ENCODE measurements at places on chromosomes 12 and 14.

DNA sequence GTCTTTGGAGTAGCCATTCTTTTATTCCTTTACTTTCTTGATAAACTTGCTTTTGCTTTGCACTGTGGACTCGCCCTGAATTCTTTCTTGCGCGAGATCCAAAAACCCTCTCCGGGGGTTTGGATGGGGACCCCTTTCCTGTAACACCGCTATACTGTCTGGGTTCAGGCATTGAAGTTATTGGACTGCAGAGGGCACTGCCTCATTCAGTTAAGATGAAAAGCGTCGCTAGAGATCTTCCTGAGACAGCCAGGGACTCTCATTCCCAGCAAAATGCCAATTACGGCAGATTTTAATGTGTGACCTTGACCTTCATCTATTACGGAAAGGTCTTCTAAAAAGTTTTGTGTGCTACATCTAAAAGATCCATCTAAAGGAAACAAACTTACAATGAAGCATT, 17.3 kb upstream of the RIMKLB start:
- DNase-seq, result no peak

DNA sequence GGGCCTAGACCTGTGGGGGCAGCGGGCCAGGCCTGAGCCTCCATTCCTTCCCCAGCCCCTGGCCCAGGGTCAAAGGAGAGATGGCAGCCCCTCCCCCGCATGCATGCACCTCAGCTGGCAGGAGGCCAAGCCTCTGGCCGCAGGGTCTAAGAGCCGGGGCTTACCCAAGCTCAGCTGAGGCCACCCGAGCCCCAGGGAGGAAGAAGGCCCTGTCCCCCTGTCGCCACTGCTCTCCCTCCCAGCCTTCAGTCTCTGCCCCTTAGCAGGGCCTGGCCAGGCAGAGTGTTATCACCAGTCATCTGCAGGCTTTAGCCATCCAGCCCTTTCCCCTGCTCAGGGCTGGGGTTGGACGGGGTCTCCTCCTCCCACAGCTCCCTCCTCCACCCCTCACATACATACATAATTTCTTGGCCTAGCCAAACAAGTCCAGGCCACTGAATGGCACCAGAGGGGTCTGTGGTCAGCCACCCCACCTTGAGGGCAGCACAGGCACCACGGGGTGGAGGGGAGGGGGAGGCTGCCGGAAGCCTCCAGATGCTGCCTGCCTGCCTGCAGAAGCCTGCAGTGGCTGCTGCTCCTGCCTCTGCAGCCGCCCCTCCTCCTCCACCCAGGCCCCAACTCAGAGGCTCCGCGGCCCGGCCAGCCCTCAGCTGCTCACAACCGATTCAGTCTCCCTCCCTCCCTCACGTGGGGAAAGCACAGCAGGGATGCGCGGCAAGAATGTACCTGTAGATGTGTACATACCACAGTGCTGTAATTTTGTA, 22.8 kb downstream of the RAB35 start:
- no peak for DNase-seq

GRCh38 chr12:98328467-98328866, 186.9 kb upstream of the TMPO start:
- DNase-seq, result no peak

DNA sequence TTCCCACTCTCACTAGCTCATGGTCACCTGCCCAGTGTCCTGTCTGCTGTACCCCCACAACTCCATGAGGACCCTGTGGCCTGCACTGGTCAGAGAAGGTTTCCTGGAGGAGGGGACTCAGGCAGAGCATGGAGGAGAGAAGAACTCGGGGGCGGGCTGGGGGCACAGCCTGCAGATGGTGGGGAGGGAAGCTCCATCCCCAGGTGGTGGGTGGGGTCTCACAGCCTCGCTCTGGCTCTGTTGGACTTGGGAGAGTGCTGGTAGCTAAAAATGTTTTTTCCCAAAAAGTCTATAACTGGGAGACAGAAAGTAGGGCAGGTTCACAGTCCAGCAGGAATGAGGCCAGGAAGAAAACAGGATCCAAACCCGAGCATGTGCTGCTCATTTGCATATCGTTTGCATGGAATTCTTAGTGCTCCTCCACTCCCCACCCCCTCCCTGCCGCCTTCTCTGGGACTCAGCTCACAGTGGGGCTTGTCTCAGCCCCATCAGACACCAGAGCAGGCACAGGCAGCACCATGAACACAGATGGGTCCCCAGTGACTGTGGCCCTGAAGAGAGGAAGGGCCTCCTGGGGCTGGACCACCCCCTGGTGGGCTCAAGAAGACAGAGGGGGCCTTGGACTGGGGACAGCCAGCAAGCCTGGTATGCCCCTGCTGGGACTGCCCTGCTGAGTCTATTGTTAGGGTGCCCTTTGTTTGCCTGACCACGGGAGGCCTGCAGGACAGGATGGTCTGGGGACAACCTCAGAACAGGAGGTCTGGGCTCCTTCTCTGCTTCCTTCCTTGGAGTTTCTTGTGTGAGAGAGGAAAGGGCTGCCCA, 67.0 kb upstream of the SFSWAP start:
- no peak for DNase-seq

- no peak for DNase-seq
Measured at GRCh38 chr14:60720962-60721325, 3.2 kb downstream of the SIX4 start.

DNA sequence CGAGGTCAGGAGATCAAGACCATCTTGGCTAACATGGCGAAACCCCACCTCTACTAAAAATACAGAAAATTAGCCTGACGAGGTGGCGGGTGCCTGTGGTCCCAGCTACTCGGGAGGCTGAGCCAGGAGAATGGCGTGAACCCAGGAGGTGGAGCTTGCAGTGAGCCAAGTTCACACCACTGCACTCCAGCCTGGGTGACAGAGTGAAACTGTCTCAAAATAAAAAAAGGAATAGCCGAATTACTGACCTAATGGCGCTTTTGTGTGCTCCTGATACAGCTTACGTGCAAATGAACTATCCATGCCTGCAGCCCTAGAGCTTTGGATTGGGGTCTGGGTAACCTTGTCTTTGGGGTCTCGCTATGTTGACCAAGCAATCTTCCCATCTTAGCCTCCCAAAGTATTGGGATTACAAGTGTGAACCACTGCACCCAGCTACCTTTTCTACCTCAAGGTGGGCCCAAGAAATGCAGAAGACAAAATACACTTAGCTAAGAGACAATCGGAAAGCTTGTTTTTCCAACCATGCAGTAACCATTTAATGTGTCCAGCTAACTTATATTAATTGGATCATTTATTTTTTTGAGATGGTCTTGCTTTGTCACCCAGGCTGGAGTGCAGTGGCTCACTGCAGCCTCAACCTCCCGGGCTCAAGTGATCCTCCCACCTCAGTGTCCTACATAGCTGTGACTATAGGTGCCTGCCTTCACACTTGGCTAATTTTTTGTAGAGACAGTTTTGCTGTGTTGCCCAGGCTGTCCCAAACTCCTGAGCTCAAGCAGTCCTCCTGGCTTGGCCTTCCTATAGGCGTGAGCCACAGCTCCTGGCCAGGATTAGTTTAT, 5.5 kb downstream of the PABPN1 start:
- DNase-seq, result no peak
